NCI-H146 (cell line): ENCODE measurements at places on chromosomes 11 and 22.

GRCh38 chr11:128532016-128532571 is 55.3 kb downstream of the ETS1 start:
- DNase-seq: peak; percentile 42

DNA sequence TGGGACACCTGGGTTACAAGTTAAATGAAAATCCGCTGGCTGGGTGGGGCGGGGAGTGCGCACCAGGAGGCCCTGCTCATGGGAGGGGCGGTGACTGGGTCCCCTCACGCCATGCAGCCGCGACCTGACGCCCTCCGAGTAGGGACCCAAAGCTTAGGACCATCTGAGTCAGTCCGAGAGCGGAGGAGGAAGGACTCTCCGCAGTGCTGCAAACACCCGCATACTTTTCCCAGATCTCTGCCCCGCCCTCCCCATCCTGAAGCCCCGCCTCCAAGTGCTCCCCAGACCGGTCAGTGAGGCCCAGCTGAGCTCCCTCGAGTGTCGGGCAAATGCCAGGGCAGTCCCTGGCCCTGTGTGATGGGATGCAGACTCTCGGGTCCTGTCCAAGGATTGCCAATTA is 6.6 kb upstream of the FLI1 start:
- DNase-seq: peak; percentile 18

GRCh38 chr11:121068787-121069186 is 32.3 kb upstream of the TECTA start:
- DNase-seq: no peak

GRCh38 chr11:70476669-70477068 is 78.3 kb downstream of the CTTN start:
- DNase-seq: no peak

- DNase-seq: no peak
Observed at GRCh38 chr11:86798988-86799387, 1.4 kb upstream of the PRSS23 start.

DNA sequence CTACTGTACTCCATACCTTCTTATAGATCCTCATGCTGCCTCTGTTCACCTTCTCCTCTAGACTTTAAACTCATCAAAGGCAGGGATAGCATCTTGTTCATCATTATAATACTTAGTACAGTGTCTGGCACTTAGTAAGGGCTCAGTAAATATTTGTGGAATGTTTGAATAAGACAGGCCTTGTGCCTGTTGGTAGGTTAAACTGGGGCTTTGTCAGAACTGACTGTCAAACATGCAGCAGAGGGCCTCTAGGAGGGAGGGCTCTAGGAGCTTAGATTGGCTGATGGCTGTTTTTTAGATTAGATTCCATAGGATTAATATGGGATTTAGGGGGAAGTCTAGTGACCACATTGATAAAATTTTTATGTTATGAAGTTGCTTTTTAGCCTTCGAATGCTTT is 70.8 kb downstream of the RNF169 start:
- DNase-seq: no peak

DNA sequence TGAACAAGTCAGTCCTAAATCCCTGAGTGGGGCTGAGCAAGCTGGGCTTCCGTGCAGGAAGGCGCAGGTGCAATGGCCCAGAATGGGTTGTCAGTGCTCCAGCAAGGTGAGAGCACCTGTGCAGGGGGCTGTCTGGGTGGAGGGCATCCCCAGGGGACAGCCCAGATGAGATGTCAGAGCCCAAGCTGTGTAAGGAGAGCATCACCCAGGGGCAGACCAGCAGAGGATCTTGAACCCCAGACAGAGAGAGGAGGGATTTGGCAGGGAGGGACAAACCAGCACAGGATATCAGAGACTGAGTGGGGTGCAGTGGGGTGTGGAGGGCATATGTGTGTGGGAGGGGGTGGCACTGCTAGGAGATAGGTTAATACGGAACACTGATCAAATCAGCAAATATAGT is 114.9 kb upstream of the TMEM45B start:
- no peak for DNase-seq

- DNase-seq: no peak
Observed at GRCh38 chr22:47322854-47323253, 560.4 kb downstream of the TBC1D22A start.

GRCh38 chr11:119117004-119117706 is 4.2 kb upstream of the HINFP start:
- DNase-seq: no peak

DNA sequence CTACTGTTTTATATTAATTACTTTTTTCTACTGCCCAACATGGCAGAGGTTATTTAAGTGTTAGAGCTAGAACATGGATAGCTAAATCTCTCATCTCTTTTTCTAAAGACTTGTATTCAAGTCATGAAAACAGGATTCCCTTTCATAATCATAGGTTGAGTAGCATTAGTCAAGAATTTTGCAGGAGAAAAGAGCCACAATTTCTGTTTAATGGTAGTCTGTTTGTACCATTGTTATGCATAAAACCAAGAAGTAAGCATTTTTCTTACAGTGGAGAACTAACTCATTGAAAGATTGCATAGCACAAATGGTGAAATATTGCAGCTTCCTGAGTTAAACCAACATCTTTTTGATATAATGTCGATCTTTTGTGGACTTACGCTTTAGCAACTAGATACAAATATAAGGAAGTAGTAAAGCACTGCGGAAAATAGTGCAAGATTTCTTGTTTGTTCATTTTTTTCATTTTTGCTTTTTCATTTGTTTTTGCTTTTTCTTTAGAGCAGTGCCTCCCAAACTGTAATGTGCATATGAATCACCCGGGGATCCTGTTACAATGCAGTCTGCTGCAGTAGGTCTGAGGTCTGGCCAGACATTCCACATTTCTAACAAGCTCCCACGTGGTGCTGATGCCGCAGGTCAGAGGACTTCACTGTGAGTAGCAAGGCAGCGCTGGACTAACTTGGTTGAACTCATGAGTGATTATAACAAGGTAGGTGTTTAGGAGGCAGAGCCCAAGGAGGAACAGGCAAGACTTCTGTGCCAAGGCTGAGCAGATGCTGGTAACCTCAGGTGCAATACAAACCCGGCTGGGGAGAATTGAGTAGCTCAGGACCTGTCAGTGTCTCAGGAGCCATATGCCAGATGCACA is 4.6 kb downstream of the ETS1 start:
- DNase-seq: no peak

GRCh38 chr11:6681949-6682348 is 1.2 kb downstream of the MRPL17 start:
- no peak for DNase-seq

DNA sequence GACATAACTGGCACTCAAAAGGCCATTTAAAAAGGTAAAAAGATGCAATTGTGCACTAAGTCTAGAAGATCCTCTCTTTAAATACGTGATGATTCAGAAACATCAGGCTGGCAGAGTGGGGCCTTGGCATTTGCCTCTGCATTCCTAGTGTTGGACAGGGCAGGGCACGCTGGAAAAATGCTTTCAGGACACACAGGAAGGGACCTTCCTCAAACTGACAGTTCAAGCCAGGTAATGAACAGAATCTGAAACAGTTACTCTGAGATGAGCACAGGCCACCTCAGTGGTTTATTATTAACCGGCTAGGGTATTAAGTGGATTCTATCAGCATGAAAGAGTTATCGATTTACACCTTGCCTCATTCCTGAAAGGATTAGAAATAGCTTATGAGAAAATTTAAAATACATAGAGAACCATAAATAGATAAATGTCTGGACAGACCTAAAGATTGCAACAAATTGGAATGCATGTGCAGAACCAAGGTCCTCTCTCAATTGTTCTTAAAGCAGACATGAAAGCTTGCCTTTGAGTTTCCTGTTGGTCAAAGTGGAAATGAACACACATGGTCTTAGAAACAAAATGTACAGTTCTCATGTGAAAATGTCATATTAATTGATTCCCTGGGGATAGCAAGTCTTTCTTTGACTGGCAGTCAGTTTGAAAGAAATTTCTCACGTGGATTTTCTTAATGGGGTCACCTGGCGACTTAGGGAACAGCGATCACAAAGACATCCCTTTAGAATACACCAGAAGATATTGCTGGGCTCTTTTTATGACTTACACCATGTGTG is 21.5 kb upstream of the CSNK2A3 start:
- DNase-seq: no peak

GRCh38 chr11:34840736-34841386 is 75.3 kb downstream of the APIP start:
- DNase-seq: peak; percentile 56
